ENCODE measurements at places on chromosomes 12 and 14.

DNA sequence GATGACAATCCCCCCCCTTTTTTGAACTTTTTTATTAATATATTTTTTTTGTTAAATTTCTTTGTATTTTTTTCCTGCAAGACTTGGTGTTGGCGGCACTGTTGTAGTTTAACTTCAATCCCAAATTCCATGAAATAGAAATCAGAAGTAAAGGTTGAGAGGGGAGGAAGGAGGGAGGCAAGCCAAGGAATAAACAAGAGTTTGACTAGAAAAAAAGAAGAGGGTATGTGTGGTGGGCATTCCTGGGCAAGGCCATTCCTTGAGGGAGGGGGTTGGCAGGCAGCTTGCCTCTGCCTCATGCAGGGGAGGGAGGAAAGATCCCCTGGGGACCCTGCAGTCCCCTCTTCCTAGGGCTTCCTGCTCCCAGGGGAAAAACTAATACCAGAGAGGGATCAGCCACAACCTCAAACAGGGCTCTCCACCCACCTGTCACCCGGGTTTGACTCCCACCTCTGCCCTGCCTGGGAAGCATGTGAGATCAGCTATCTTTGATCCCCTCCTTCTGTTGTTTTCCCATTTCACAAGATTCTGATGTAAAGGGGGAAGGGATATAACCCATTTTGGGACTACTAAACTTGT lies 519 bp upstream of the AP1G2 start:
- no peak for DNase-seq

DNA sequence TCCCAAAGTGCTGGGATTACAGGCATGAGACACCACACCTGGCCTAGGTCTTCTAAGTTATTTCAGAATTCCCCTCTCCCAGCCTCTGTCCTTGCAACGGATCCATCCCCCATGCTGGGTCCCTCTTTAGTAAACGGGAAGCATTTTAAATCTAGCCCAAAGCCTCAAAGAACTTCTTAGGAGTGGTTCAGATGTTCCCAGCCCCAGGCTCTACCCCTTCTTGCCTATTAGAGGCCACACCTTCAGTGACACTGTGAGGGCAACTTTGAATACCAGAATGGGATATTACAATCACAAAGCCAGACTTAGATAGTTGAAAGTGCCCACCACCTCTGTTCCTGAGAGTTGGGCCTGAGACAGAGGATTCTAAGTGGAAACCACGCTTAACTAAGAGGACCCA lies 18.1 kb upstream of the SPPL3 start:
- DNase-seq: no peak

GRCh38 chr14:100677152-100677551 lies 49.5 kb upstream of the DLK1 start:
- DNase-seq: no peak

DNA sequence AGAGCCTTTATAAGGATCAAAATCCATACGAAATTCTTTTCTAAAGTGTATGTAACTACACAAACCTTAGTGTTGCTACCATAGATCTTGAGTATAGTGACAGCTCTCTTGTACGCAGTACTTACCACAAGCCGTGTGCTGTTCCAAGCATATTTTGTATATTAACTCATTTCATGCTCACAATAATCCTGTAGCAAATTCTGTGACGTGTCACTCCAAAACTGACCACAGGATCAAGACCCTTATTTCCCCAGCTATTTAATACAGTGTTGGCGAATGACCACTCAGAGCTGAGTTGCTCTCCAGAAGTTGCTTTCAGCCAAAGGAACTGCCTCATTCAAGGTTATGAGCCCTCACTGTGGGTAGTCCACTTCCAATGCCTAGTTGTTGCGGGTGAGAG lies 169.8 kb downstream of the BTG1 start:
- no peak for DNase-seq

- DNase-seq: no peak
Observed at GRCh38 chr14:61498303-61498702, 176.9 kb downstream of the PRKCH start.

DNA sequence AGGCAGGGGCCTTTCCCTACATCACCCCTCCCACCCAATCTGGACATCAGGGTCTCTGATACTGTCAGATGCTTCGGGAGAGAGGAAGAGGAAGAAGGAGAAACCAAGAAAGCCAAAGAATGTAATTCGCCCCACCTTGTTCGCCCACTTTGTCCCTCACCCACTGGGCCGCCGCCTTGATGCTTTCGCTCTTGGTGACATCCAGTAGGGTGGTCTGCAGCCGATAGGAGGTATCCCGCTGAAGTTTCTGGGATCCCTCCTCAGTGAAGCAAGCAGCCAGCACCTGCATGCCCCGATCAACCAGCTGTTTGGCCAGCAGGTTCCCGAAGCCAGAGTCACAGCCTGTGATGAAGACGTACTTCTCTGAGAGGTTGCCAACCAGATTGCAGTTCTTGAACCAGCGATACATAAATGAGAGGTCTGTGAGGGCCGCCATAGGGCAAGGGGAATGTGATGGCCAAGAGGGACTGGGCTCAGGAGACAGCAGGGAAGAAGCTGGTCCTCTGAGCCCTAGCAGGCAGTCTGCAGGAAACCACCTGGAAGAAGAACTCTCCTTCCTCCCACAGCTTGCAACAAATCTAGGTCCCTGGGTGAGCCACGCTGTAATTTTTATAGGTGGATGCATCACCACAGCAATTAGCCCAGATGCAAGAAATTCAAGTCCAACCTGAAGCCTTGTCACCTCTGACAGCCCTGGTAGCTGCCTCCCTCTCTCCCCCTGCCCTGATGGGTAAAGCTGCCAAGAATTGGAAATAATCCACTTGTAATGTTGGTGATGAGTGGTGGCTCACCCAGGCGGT lies at the start of gene SDR9C7:
Gene SDR9C7 (minus strand): TSS at position 583 of the 800 bp plus-strand sequence. CDS start 147 bp downstream, at position 436.
- DNase-seq: no peak

DNA sequence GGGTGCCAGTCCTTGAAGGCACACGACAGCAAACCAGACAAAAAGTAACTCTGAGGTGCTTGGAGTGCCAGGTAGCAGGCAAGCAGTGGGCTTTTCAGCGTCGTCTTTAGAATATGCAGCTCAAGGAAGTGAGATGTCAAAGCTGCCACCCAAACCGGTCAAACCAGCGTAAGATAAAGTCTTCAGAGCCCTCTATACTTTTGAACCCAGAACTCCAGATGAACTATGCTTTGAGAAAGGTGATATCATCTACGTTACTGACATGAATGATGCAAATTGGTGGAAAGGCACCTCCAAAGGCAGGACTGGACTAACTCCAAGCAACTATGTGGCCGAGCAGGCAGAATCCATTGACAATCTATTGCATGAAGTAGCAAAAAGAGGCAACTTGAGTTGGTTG lies 95.9 kb downstream of the TBX3 start:
- DNase-seq: no peak

GRCh38 chr14:21712036-21712435 lies 38.4 kb upstream of the OR4E1 start:
- DNase-seq: no peak

DNA sequence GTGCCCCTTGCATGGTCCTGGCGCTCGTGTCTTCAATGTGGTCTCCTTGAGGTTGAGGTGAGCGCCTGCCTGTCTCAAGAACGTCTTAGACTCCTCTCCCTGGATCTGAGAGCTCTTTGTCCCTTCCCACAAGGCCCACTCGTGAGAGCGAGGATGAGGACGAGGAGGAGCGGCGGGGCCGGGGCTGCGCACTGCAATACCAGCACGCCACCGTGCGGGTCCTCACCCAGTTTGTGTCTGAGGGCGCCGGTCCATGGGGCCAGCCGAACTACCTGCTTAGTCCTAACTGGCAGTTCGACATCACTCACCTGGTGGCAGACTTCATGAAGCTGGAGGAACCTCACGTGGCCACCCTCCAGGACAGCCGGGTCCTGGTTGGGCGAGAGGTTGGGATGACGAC lies 128.1 kb downstream of the SLC15A4 start:
- no peak for DNase-seq

GRCh38 chr12:1273051-1273450 lies 282.0 kb downstream of the ERC1 start:
- no peak for DNase-seq

- no peak for DNase-seq
Observed at GRCh38 chr14:101635749-101636560, 74.7 kb downstream of the DIO3 start.

GRCh38 chr14:89089330-89089729 lies 264.9 kb downstream of the TTC8 start:
- DNase-seq: no peak

- DNase-seq: no peak
Observed at GRCh38 chr14:71638523-71639196, 293.6 kb upstream of the RGS6 start.

DNA sequence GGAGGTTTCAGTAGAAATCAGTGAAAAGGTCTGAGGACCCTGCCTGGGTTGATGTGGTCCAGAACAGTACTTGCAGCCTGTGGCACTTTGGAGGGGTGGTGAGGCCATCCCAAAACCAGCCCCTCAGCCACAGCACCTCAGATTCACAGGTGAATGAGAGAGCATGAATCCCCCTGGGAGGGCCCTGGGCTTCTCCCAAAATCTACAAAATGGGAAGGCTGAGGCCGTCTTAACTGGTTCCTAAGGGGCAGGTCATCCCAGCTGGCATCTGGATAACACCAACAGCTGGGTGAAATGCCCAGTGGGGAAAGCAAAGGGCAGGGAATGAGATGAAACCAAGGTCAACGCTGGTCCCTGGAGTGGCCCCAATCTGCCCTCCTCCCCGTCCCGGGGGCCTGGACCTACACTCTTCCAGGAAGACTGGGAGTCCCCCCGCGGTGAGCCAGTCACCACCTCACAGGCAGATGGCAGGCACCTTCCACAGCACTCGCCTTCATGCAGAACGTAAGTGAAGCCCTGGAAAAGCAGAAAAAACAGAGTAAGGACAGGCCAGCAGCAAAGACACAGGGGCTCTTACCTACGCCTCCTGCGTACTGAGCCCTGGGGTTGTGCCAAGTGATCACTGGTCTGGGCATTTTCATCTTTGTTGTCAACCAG lies 26.3 kb upstream of the ANO2 start:
- no peak for DNase-seq
